NCI-H2107 (cell line): ENCODE measurements at places on chromosomes 5 and 9.

DNA sequence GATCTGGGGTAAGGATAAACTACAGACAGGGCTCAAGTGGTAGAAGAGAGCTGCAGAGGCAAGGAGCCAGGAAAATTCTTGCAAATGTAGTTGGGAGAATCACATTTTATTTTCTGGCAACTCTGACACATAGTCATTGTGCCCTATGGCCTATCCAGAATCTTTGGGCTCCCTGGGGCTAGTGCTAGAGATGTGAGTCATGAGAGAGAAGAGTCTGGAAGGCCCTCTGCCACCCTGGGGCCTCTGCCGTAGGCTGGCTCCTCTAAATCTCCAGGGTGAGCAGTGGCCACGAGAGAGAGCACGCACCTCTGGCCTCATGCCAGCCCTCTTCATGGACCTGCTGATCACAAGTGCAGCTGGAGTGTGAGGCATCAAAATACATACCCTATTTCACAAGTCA is 74.3 kb upstream of the SSBP2 start:
- peak; percentile 39 for DNase-seq

DNA sequence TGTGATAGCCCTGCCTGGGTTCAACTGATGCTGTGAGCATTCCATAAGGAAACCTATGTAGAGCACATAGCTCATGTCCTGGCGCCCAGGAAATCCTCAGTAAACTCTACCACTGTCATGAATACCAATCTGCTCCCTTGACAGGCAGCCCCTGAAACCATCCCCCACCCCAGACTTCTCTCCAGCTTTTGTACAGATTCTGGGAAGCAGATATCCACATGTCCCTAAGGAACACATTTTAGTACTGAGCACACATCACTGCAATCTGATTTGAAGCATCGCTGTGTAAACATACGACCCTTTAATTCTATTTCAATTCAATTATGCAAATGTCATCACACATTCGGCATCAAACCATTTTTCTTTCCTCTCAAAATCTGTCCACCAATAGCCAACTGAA is 89.5 kb upstream of the FSTL4 start:
- no peak for DNase-seq

DNA sequence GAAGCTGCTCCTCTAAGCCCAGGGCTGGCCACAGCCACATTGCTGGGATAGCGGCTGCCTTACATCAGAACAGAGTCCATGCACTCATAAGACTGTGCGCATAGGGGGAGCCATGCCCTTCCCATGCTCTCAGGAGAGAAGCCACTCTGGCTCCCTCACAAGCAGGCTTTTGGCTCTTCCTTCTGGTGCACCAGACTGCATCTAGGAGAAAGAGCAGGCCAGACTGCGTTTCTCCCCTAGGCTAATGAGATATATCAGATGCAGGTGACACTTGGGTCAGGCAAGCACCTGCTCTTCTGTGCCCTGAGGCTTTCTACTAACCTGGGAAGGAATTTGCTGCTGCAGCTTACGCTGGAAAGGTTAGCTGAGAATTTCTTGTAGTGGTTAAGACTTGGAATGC is 43.2 kb upstream of the BRINP1 start:
- no peak for DNase-seq

DNA sequence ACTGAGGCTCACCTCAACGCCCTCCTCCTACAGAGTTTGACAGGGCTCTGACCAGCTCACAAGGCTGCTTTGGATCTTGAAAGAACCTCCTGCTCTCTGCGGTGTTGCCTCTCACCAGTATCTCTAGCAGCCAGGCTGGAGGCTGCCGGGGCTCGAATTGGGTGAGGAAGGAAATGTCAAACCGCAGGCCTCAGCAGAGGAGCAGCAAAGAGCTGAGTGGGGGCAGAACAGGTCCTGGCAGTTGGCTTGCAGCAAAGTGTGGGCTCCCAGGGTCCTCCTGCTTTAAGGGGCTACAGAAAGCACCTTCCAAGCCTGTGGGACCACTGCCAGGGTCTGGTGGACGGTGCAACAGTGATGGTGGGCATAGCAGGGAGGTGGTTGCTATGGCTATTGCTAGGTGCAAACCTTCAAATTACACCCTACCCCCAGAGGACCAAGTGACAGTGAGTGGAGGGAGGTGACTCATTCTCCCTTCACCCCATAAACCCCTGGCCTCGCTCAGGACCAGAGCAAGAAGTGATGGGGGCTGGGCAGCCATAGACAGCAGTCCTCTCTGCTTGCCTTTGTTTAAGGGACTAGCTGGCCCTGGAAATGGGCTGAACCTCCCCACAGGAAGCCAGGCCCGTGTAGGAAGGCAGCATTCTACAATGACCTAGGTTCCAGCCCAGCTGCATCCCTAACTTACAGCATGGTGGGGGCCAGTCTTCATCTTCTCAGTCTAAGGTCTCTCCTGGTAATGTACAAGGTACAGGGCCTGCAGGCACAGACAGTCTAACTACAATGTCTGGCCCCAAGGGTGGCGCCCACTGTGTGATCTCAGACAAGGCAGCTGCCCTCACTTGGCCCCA is 18.7 kb downstream of the LCP2 start:
- no peak for DNase-seq

DNA sequence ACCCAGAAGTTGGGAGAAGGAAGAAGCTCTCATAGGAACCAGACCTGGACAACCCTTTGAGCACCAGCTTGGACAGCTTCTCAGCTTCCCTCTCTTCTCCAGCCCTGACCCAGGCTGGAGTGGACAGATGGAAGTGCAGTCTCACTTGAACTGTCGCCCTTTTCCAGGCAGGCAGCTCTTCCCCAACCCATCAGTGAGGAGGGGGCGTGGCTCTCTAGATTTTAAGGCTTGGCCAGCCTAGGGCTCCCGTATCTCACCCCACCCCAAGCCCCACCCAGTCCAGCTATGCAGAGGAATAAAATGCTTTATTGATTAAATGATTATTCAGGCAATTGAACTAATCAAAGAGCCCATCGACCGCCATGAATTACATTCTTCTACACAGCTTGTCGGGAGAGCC is 2.2 kb downstream of the PAX5 start:
- no peak for DNase-seq

- DNase-seq = no peak
These were observed 2.7 kb downstream of the BNC2 start for GRCh38 chr9:16867576-16868311.

- no peak for DNase-seq
These were observed 53.1 kb downstream of the MRPL36 start for GRCh38 chr5:1746371-1747078.

DNA sequence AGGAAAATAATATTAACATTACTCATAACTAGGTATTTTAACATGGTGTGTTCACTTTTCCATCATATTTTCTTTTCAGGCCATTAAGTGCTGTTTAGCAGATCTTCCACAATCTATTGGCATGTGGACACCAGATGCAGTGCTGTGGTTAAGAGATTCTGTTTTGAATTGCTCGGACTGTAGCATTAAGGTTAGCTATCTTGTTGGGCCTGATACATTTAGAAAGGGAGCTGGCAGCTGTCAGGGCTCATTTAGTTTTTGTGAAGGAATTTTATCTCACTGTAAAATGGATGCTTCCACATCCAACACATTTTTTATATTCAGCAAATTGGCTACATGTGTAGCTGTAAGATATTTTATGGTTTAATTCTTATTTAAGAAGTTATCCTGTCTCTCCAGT is 20.7 kb upstream of the TMOD1 start:
- DNase-seq = no peak

- DNase-seq = no peak
These were observed 488.1 kb upstream of the ADAMTS16 start for GRCh38 chr5:4651806-4652565.

- no peak for DNase-seq
These were observed 998 bp downstream of the SLC23A1 start for GRCh38 chr5:139381837-139382761.

DNA sequence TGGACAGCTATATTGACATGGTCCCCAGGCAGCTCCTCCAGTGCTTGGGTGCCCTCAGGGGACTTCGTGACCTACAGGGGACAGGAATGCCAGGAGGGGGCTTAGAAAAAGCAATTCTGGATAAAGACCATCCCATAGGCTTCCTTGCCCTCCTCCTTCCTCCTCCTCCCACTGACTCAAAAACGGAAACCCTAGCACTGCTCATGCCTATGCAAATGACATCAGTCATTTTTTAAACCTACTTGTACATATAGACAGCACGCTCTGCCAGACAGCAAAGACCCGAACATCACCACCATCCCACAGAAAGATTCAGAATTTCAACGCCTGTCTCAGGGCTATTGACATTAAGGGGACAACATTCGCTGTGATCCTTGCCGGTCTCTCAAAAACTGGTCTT is 11.0 kb downstream of the IGFBPL1 start:
- DNase-seq = no peak

GRCh38 chr9:105697871-105698270 is 3.5 kb downstream of the TMEM38B start:
- DNase-seq = no peak

DNA sequence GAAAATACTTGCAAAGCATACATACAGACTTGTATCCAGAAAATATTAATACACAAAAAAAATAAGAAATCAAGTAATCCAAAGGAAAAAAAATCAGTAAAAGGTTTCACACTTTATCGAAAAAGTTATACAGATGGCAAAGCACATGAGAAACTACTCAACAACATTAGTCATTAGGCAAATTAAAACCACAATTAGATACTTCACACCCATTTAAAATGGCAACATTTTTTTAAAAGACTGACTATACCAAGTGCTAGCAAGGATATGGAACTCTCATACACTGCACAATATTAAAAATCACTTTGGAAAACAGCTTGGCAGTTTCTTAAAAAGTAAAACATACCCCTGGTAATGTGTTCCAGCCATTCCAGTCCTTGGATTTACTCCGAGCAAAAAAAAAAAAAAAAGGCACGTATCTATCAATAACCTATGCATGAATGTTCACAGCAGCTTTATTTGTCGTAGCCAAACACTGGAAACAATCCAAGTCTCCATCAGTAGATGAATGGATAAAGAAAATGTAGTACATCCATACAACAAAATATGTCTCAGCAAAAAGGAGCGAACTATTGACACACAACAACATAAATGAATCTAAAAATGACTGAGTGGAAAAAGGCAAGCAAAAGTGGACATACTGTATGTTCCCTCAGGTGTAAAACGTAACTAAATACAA is 66.0 kb downstream of the GNAQ start:
- DNase-seq = no peak

DNA sequence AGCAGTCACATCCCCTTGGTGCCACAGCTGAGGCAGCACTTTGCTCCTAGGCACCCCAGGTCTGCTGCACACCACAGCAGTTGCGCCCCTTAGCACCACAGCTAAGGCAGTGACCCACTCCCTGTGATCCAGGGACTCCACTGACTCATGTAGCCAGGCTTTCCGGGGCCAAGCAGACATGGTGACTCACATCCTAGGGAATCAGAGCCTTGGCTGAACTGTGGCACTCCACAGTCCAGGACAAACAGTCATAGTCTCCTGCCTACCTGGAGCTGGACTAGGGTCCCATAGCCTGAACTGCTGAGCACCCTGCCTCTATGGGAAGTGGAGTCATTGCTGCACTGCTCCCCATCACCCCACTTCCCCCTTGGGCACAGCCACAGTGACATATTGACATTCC is 338.7 kb downstream of the NPR3 start:
- DNase-seq = no peak

DNA sequence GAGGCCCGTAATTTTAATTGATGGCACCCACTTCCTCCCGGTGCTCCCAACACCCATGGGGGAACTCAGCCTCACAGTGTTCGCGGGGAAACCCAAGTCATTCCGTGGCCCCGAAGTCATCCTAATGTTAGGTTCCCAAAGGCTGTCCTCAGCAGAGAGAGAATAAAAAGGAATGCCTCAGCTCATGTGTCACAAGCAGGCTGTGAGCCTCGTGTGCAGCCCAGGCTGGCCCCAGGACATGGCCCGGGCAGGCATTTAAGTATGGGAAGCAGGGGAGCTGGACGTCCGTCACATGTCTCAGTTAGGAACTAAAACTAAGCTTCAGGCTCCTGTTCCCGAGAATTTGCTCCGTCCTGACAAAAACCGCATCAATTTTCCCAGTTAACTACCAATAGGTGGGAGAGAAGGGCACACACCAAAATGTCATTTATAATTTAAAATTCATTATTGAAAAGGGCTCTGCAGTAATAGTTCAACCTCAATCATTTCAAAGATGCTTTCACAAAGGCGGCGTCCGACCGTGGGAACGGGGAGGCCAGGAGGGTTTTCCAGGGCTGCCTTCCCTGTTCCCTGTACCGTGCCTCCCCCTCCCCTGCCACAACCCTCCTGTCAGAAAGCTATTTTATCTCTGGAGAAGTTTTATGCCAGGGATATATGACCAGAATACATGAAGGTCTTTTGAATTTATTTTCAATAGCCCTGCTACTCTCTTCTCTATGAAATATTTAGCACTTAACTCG is 137.3 kb downstream of the FSTL4 start:
- DNase-seq = no peak

DNA sequence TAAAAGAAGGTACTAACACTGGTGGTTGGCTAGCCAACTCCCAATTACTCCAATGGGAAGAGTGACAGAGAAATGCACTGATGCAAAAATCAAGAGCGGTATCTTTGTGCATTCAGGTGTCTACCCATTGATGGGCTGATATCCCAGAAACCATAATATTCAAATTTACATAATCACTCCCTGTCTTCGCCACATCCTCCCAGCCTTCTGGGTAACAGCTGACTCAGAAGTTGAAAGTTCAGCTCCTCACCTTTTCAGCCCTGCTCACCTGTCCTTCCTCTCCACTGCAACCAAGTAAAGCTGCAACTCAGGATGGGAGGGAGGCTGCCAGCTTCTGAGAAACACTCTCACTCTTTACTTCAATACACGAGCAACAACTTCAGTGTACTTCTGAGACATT is 6.9 kb downstream of the SUSD1 start:
- DNase-seq = no peak

DNA sequence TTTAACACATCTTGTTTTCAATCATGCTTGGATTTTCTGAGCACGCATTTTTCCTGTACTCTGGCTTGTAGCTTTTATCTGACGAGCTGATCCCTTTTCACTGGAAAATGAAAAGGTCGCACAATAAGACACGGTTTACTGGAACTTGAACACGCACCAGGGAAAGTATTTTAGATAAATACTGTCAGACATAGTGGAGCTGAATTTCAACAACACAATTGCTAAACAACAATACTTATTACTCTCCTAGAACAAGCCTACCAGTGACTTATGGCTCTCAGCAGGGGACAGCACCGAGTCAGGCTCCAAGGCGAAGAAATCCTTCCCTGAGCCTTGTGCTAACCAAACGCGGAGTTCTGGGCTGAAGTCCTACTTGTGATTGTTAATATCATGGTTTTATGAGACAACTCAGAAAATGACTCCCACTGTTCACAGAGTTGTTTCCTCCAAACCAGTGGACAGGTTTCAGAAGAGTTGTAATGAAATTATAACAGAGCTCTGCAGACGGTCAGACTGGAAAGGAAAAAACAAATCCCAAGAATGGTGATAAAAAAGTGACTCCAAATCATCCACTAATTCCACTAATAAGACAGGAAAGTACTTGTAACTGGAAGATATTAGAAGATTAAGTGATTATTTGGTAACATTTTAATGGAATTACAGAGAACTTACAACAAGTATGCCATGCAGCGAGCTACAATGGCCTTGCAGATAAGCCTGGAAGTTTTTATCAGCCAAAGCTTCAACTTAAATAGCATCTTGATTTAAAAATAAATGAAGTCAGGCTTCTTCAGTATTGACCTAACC is 359.6 kb downstream of the EBF1 start:
- DNase-seq = no peak
